ENCODE measurements at places on chromosomes 16 and 17.
A peak's percentile ranks its signal among the peaks of the same experiment; 100 is the strongest.

DNA sequence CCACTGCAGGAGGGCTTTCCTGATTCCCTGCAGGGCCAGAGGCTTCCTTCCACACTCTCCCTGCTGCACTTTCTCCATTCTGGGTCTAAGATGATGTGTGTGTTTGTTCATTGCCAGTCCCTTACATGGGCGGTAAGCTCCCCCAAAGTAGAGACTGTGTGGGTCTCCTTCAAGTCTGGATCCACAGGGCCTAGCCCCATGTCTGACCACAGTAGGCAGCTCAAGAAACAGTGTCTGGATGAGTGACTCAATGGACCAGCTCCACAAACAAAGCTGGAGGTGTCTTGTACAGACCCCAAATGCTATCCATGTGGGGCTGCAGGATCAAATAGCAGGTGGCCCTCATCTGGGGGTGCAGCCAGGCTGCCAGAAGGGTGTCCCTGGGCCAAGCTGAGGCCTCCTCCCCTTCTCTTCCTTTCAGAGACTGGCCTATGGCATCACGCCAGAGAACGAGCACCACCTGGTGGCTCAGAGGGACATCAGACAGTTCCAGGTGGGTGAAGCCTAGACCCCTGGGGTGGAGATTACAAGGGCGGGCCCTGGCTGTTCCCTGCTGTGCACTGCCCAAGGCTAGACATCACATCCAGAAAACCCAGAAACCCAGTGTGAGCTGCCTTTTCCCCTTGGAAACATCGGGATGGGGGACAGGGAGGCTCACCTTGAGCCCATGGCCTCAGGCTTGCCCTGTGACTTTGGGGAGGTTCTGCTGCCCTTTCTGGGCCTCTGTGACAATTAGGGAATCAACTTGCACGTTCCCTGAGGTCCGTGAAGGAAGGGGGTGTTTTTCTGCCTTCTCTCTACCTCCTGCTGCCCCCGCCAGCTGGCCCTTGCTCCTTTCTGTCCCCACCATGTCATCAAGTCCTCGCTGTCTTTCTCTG, 45.9 kb downstream of the SLC6A2 start:
- DNase-seq: peak; percentile 67

DNA sequence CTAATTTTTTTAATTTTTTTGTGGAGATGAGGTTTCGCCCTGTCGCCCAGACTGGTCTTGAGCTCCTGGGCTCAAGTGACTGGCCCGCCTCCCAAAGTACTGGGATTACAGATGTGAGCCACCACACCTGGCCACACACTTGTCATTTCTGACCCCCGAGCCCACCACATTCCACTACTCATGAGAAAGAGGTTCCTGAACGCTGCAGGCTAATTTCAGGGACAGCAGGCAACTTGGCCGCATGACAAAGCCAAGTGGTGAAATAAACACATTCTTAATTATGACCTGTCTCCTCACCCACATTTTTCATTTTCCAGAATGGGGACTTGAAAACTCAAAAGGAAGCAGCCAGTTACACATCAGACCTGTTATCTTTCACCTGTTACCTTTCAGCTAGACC, 114.5 kb downstream of the ABCC6 start:
- no peak for DNase-seq

DNA sequence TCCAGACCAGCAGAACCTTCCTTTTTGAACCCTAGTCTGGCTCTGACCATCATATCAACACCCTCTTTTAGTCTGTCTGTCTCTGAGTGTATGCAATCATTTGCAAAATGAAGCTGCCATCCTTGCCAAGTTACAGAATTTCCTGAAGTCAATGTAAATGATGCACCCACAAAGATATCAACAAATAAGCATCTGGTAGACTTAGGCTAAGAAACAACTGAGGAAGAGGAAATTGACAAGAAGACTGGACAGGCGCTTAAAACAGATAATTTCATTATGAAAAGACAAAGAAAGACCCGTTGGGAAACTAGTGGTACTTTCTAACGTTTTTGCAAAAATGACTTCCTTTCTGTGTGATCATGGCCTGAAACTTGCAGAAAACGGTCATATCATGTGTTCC, 24.7 kb upstream of the CIITA start:
- no peak for DNase-seq

DNA sequence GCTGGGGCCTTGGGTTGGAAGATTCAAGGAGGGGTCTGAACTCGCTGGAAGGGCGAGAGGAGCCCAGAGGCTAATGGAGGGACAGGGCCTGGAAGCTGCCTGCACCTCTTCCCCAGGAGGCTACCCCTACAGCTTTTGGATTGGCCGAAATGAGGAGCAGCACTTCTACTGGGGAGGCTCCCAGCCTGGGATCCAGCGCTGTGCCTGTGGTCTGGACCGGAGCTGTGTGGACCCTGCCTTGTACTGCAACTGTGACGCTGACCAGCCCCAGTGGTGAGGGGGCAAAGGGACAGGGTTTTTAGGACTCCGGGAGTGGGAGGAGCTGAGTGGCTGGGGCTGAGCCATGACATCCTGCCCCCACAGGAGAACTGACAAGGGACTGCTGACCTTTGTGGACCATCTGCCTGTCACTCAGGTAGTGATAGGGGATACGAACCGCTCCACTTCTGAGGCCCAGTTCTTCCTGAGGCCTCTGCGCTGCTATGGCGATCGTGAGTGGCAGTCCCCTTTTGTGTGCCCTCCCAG, 8.8 kb downstream of the CNTNAP1 start:
- no peak for DNase-seq

GRCh38 chr16:4376893-4377572, 5.4 kb downstream of the VASN start:
- DNase-seq: no peak

DNA sequence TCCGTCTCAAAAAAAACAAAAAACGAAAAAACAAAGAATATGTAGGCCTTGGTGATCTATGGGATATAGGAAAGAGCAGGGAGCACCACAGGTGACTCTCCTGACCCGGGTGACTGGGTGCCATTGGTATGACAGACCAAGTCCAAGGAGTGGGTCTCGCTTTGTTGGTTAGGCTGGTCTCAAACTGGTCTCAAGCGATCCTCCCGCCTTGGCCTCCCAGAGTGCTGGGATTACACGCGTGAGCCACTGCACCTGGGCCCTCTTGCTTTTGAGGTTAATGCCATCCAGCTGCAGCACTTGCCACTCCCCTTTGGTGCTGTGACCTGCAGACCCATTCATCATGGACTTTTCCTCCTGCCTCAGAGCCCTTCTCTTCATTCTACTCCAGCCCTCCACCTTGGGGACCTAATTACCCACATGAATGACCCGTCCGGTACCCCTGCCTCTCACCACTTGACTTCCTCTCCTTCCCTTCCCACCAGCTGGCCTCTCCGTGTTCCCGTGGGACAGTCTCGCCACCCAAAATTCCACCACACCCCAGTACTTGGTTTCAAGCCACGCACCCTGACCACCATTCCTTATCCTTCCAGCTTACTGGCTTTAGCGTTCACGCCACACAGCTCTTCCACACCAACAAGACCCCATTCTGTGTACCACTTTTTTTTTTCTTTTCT, 3.2 kb upstream of the UBE2G1 start:
- no peak for DNase-seq

- no peak for DNase-seq
Measured at GRCh38 chr17:18122990-18123753, 14.6 kb downstream of the MYO15A start.

DNA sequence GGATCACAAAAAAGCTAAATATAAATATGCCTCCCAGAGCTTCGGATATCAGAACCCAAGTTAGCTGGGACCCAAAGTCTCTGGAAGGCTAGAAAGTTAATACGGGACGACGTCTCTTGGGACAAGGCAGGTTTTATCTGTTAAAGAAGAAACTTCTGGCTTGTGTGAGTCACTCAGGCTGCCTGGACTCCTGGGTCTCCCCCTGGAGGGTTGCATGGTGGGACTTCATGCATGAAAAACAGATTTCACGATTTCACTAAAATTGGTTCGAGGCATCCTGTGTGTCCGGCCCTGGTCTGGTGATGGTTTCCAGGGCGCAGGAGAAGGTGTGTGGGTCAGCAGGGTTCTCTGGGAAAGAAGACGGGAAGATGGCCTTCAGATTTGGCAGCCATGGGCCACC, 47.0 kb downstream of the COX4I1 start:
- peak; percentile 61 for DNase-seq

DNA sequence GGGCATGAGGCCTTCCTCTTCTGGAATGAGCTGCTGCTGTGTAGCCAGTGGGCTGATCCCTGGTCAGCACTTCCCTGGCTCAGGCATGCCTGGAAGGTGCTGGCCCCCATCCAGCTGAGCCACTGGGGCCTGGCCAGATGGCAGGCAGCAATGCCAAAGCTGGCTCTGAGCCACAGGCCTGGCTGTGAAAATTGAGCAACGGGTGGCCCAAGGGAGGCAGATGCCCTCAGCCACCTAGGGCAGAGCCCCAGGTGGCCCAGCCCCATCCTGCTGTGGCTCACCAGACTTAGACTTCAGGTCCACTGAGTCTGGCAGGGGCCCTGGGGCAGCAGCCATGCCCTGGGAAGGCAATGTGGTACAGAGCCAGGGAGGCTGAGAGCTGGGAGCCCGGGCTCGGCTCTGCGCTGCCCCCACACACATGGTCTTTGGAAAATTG, 8.5 kb upstream of the CRHR1 start:
- DNase-seq: no peak

GRCh38 chr16:22665803-22666202, 148.2 kb upstream of the HS3ST2 start:
- DNase-seq: no peak

- no peak for DNase-seq
Measured at GRCh38 chr16:81842564-81843242, 63.6 kb downstream of the PLCG2 start.

DNA sequence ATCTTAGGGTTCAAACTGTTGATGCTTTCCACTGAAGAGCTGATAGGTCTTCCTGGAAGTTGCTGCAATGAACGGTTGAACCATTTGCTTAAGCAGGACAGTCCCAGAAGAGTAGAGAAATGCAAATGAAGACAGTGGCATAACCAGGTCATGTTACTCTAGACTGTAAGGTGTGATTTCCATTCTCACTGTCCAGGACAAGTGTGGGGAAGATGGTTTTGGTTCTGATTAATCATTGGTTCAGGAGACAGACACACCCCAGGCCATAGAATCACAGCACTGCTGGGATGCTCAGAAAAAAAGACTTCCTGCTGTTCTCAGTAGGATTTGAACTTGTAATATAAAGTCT, 34.8 kb upstream of the XYLT2 start:
- no peak for DNase-seq

- no peak for DNase-seq
Measured at GRCh38 chr16:56732366-56732765, 2.4 kb downstream of the NUP93 start.

DNA sequence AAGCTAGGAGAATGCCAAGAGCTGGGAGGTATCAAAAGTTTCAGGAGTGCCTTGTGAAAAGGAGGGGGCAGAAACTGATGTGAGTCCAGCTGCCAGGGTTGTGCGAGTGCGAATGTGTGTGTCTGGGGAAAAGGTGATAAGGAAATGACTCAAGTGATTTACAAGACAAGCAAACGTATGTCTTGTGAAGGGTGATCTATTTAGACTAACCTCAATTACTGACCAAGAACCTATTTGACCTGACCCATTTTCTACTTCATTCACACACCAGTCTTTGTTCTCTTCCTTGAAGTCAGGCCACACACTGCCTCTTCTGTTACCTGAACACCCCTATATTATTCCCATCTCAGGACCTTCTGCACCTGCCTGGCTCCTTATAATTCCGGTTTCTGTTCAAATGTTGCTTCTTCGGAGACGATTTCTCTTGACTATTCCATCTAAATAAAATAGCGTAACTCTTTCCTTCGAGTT, 1.0 kb downstream of the GDE1 start:
- DNase-seq: peak; percentile 47

GRCh38 chr16:31874366-31875111, 932 bp downstream of the ZNF267 start:
- DNase-seq: peak; percentile 83

DNA sequence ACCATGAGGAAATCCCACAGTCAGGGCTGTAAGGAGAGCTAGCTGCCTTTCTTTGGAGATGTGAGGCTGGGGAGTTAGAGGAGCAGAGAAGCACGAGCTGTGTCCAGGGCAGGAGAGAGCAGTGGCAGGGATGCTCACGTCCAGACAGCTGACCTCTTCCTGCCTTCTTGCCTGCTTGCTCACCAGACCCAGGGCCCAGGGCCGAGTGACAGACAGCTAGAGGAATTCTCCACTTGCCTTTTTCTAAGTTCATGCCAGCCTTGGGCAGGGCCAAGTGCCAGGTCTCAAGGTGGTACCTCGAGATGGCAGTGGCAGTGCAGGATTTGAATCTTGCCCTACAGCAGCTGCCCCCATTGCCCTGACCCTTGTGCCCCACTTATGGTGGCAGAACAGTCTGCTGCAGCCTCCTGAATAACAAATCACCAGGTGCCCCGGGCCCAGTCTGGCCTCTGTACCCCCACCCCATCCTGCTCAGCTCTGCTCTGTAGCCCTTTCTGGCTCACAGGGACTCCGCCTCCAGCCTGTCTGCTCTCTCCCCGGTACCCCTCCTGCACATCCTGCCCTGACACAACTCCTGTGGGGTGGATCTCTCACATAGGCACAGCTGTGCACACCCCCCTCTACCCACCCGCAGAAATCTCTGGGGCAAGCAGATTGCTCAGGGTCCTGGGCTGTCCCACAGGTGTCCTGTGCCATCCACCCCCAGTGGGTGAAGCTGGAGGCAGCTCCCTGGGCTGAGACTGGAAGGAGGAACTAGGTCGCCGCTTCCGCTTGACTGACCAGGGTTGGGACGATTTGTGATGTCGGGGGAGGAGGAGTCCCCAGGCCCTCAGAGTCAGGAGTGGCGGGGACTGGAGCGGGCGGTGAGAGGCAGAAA, 25.9 kb downstream of the GRIN2C start:
- peak; percentile 49 for DNase-seq

DNA sequence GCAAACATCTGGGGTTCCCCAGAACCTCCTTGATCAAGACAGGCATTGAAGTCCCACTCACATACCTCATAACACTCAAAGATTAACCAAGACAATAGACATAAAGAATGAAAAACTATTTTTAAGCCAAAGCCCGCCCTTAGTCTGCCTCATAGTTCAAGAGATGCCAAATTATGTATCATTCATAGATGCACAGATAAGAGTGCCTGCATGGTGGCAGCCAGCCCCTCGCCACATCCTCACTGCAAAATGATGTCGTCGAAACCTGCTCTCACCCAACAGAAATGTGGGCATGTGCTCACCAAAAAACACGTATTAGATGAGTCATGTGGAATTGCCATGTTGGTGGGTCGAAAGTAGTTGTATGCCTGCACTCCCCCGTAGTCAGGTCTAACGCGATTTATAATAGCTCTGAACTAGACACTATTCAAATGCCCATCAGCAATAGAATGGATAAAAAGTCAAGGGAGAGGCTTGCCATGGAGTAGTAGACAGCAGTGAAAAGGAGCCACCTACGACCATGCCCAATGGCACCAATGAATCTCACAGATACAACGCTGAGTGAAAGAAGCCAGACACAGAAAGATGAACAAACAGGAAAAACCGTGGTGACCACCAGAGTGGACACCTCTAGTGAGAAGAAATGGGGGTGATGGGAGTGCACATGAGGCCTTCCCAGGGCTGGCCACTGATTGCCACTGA, 64.8 kb downstream of the C16orf95 start:
- DNase-seq: no peak

DNA sequence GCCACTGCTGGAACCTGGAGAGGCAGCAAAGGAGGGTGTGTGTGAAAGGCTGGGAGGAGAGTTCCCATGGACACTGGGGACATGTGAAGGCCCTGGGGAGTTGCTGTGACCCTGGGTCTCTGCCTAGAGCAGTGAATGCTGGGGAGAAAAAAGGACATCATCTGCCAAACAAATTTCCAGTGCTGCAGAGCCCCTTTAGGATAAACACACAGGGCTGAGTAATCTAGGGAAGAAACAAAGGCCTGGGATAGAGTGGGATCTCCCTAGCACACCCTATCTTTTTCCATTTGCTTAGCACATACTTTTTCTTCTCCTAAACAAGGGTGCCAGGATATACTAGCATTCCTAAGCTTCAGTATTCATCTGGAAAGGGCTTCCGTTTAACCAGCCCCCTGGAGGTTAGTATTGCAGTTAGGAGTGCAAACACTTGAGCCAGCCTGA, 3.3 kb upstream of the HIGD1B start:
- DNase-seq: no peak
